ENCODE measurements at places on chromosomes 11 and 22.

- no peak for DNase-seq
Measured at GRCh38 chr11:108934696-108935095, 269.8 kb downstream of the DDX10 start.

GRCh38 chr11:66115638-66116301 is 45.7 kb downstream of the PACS1 start:
- no peak for DNase-seq

GRCh38 chr11:9264316-9265210 is 587 bp downstream of the DENND5A start:
- DNase-seq, result peak; percentile 37

DNA sequence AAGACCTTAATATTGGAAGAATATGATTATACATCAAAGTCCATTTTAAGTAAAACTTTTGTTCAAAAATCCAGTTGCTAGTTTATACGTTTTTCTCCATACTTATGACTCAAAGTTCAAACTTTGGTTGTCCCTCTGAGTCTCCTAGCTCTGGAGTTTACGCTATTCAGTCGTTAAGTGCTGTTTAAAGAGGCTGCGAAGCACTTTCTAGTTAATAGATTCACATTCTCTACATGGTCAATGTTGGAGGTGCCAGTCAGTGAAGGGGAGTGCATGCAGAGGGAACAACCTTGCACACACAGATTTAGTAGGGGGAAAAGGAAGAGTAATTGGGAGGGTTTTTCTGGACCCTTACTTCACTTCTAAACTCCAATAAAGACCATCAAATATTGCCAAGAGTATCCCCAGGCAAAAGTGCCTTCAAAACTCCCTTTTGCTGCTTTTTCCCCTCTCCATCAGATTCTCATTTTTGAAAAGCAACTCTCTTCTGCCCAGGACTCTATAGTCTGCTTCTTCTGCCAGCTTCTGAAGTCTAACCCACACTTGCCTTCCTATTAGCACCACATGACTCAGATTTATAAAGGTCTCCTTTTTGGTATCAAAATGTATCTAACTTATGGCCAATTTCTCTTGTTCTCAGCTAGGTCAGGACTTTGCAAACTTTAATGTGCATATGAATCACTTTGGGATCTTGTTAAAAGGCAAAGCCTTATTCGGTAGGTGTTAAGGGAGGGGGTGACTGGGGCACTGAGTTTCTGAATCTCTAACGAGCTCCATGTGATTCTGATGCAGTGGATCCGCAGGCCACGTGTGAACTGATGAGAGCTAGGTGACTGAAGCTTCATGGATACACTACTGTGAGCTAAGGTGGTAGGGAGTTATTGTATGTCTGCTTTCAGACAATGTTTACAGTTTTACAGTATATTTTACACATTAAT is 96.2 kb upstream of the MTMR2 start:
- no peak for DNase-seq

- DNase-seq, result no peak
Measured at GRCh38 chr22:27311698-27312550, 489.6 kb downstream of the MN1 start.

DNA sequence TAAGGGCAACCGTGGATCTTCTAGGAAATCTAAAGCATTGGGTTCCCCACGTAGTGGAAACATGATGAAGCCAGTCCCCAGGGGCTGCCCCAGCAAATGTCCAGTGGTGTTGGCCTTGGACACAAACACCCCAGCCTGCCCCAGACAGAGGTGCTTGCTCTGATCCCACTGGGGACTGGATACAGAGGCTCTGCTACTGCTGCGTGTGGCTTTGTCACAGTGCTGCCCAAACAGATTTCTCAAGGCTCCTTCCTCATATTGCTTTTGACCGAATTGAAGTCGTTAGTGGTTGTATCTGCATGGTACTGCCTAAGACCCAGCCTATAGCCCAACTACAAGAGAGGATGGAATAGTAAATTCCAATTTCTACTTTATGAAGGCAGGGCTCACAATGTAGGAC is 40.1 kb upstream of the CD44 start:
- DNase-seq, result no peak

GRCh38 chr11:92697461-92698312 is 271.8 kb upstream of the MTNR1B start:
- DNase-seq, result no peak

DNA sequence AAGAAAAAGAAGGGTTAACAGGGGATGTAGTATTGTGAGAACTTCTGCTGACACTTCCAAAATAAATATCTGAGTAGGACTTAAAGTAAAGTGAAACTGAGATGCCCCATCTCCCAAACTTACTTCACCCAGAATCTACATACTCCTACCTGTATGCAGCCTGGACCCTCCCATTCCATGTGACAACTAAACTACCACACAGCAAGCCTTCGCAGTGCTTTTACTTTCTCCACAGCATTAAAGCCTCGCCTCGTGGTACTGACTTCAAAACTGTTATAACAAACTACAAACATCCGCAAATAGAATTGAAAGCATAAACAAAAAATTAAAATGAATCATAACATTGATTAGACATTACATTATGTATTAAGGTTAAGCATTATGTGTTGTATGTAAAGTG is 985 bp downstream of the MPZL2 start:
- no peak for DNase-seq

DNA sequence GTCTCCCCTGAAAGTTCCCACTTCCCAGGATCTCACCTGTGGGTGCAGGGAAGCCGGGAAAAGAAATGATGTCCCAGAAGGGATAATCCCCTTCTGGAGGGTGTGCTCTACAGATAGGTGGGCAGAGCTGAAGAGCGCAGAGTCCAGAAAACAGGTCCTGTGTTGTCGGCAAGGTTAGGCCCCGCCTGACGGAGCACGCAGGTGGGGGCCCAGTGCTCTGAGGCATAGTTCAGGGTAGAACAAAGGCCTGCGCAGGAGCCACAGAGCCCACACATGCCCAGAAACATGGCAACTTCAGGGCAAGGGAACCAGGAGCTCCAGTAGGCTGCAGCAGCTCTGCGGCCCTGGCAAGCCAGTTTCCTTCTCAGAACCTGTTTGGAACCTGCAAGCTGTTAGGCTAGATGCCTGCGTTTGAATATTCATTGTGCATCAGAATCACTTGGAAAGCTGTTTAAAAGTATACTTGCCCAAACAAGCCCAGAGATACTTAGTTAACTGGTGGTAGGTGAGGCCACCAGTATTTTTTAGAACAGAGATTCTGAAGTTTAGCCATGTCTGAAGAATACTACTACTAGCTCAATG is 386.6 kb downstream of the BUD13 start:
- no peak for DNase-seq

GRCh38 chr11:134684576-134684975 is 272.5 kb upstream of the B3GAT1 start:
- DNase-seq, result no peak

- DNase-seq, result no peak
Measured at GRCh38 chr11:111006227-111006626, 239.3 kb upstream of the POU2AF2 start.

DNA sequence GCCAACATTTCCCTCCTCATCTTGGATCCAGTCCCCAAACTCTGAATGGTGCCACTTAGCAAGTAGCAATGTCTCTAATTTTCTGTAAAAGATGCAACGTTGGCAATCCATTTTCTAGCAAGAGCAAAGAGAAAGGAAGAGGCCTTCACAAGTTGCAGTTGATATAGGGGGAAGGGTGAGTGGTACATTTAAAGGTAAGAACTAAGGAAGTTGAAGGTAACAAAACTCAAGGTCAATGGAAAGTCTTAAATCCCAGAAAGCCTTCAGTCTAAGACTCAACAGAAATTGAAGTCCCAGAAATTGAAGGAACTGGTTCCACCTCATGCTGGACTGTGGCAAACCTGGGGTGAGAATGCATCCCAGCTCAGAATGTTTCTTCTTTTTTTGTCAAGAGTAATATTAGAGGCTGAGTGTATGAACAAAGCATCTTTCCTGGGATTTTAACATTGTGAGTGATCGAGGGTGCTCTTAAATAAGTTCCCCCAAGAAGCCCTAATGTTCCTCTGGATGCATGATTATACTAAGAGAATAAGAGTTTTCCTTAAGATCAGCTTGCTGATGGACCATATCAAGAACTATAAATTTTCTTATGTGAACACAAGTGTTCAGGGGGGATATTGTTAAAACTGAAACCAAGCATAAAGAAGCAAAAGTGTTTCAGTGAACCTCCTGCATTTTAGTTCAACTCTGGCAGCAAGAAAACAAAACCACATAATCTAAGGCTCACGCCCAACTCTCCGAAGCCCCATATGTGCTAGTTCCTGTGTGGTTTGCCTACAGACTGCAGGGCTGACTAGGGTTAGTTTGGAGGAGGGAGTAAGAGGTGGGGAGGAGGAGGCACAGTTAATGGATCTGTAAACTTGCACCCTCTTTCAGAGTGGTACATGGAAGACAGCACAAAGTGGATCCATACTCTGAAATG is at the start of gene GRAP2:
GRAP2 (plus strand) TSS at position 779 of the 922 bp plus-strand sequence. CDS start 46,023 bp downstream, outside the sequence.
- peak; percentile 43 for DNase-seq

- DNase-seq, result no peak
Measured at GRCh38 chr22:48380016-48380665, 1447.5 kb downstream of the BRD1 start.

DNA sequence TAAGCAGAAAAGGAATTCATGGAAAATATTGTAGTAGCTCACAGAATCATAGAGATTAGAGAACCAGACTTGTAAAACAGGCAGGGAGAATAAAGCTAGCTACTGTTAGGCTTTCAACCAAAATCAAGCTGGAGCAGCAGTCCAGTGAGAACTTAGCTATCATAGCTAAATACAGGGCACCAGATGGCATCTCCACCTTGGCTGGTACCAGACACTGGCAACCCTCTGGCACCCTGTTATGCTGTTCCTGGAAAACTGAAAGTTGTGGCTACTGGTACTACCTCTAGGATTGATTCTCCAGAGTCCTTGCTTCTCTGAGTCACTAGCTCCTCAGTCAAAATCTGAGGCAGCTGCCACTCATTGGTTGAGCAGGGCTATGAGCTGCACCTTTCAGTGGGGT is 6.0 kb upstream of the DRD2 start:
- DNase-seq, result no peak

GRCh38 chr11:72848846-72849466 is 34.7 kb downstream of the ATG16L2 start:
- peak; percentile 33 for DNase-seq

GRCh38 chr22:37623075-37624016 is 14.7 kb downstream of the GGA1 start:
- DNase-seq, result no peak

- no peak for DNase-seq
Measured at GRCh38 chr22:23145878-23146470, 697 bp downstream of the RAB36 start.

DNA sequence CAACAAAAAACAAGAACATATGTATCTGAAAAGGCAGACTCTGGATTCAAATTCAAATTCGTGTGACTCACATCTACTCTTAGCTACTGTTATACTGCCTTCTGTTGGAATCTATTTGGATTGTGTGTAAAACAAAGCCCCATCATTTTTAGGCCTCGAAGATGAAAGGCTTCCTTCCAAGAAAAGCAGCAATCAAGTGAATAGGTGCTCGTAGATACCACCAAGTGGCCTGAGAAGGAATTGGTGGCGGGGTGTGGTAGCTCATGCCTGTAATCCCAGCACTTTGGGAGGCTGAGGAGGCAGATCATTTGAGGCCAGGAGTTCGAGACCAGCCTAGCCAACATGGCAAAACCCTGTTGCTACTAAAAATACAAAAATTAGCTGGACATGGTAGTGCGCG is 4.2 kb downstream of the GRAMD1B start:
- DNase-seq, result no peak

GRCh38 chr11:1335811-1336761 is 26.7 kb upstream of the TOLLIP start:
- no peak for DNase-seq

DNA sequence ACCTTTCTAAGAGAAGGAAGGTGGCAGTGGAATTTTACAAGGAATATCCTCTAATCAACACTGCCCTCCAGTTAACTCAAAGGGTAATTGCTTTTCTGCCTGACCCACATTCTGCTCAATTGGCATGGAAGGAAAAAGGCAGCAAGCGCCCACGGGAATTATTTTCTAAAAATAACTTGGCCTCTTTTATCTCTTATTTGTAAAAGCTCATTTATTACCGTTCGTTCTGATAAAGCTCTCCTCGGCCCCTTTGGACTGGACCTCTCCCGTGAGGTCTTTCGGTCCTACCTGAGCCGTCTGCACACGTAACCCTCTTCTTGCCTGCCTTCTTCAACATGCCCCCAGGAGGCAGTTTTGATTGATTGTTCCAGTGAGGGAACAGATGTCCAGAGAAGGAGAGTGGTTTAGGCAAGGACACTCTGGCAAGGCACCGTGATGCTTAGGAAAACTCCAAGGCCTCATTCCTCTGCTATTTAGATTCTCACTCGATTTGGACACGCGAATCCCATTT is 53.2 kb upstream of the CRTAM start:
- DNase-seq, result no peak

DNA sequence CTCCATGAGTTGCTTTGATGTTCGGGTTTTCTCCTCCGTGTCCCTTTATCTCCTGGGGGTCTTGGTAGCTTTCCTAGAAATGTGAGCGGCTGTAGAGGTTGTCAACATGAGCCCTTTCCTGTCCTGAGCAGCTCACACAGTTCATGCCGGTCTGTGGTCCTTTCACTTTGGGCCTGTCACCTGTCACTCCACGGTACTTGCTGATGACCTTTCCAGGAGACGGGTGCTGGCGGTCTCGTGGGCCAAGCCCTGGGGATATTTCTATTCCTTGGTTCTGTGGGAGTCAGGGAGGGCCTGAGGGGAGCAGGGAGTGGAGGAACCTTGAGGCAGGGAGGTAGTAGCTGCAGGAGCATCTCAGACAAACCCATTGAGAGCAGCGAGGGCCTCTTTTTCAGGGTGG is 20.9 kb upstream of the FGF4 start:
- DNase-seq, result no peak

GRCh38 chr11:130215531-130216220 is 56.1 kb downstream of the ST14 start:
- DNase-seq, result no peak

DNA sequence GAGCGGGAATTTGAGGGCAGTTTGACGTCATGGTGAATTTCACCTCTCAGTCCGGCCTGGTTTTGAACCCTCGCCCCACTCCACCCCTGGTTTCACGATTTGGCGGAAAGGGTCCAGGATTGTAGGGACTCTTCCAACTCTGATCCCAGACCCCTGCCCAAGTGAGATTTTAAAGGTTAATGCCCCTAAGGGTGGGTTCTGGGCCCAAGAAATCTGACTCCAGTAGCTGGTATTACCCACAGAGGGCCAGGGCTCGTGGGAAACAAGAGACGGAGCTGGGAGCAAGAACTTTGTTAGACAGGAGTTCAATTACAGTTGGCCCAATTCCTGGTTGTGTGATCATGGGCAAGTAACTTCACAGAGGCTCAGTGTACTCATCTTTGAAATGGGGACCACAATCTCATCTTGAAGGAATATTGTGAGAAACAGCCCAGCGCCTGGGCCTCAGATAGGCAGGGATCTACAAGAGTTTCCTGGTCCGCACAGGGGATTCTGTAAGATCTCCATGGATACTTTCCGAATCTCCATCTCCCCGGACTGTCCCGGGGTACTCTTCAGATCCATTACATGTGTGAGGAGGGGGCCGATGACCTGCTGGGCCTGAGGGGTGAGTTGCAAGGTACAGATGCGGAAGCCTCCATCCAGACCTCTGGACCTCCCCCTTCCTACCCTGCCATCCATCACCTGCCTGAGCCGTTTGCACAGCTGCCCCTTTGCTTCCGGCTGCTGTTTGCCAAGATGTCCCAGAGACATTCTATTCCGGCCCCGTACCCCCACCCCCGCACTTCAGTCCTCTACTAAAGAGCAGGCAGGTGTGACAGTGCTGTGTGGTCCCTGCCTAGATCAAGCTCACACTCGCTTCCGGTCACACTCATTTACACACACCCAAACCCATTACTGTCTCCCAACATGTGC is 687 bp upstream of the CALCA start:
- DNase-seq, result no peak

All from stimulated activated CD4-positive, alpha-beta T cell treated with anti-CD3 and anti-CD28 coated beads, Interleukin-15, amount 100 ng/mL, for 48 hours (primary cell).